ENCODE measurements at places on chromosomes 6 and 20. TPM values are rescaled to one million over a fixed set of nuclear protein-coding genes. Genes with fewer than 3 reads are reported as not detected.

DNA sequence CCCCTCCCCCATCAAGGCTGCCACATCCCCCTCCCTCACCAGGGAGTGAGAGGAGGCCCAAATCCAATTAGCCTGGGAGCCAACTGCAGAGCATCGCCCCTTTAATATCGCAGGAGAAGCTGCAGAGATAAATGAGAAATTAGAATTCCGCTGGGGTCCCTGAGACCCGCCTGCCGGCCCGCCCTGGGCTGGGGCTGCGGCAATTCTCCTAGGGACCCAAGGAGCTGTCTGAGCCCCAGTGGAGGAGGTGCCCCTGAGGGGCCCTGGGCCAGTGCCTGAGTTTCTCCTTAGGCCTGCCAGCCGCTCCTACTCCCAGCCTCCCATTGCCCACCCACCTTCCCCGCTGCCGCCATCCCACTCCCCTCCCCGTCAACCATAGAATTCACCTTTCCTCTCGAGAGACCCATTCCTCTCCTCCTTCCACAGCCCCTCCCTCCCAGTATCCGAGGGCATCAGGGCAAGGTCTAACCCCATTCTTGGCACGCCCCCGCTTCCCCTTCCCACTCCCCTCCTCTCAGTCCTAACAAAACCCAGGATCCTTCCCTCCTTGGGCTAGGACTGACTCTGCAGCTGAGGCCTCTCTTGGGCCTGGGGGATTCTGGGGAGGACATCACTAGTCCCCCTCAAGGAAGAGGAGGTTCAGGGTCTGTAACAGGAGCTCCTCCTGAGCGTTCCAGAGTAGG is 20.0 kb upstream of the CDH22 start:
- DNase-seq: peak; percentile 61

DNA sequence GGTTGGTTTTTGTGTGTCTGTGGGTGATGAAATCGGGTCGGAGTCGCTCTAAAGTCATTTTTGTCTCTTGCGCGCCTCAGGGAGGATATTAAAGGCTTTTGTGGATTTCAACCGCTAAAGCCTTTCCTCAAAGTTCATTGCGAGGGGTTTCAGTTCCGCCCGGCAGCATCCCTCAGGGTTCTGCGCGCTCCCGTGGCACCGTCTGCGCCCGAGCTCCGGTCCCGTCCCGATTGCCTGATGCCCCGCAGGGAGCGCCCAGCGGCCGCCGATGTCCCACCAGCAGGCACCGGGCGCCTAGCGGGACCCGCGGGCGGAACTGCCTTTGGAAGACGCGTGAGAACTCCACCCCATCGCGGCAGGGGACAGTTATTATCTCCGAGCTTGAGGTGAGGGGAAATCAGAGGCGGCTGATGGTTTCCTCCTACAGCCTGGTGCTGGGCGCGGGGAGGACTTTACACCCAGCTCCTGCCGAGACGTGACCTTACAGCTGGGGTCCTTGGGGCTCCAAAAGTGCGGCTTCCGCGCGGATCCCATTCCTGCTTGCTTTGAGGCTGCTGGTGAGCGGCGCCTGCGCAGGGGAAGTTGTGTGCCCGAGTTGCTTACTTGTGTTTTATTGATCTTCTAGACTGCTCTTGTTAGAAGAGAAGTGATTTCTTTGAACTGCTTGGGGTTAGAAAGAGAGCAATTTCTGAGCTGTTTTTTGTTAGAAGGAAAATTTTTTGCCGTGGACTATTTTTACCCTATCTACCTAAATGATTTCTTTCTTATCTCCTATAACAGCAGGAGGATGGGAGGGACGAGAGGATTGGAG is 27.1 kb downstream of the ULBP1 start:
- no peak for DNase-seq

- DNase-seq: no peak
Measured at GRCh38 chr20:20712004-20712473, 405 bp downstream of the RALGAPA2 start.

- no peak for DNase-seq
Measured at GRCh38 chr6:166436195-166437139, 53.7 kb upstream of the MPC1 start.

GRCh38 chr6:82882363-82883023 is 183.1 kb downstream of the UBE3D start:
- DNase-seq: peak; percentile 26

GRCh38 chr20:25222461-25223178 is 25.3 kb upstream of the PYGB start:
- no peak for DNase-seq

GRCh38 chr6:5684320-5685053 is 322.2 kb downstream of the NRN1 start:
- no peak for DNase-seq

GRCh38 chr20:10540636-10541493 is 105.8 kb downstream of the SLX4IP start:
- peak; percentile 74 for DNase-seq

- peak; percentile 85 for DNase-seq
Measured at GRCh38 chr6:4732691-4733315, 43.4 kb upstream of the CDYL start.

GRCh38 chr20:61976644-61977418 is 88.8 kb downstream of the TAF4 start:
- no peak for DNase-seq

Gene HLA-DOB
- total RNA-seq: not detected

DNA sequence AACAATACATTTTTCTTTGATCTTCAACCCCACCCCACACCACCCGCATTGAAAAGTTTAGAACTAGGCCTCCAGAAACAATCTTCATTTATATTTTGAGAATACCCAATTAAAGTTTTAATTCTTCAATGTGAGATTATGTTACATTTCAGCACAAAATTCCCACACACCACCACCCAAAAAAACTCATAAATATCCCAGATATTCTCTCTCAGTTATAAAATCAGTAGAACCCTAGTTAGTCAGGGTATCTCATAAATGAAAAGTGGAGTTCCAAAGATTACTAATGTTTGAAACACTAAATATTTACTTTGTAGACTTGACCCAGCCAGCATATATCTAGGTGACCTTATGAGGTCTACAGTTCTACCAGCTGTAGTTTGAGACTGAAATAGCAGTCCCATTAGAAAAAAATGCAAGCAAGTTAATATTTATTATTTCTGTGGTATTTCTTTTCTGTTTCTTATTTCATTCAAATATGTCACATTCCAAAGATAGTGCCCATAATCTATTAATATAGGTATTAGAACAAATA is 371.0 kb downstream of the TENT5A start:
- DNase-seq: no peak

GRCh38 chr6:110181131-110182030 is 1.2 kb downstream of the CDC40 start:
- no peak for DNase-seq

Gene MOG
- 2.9 TPM for total RNA-seq

Gene TCP11
- total RNA-seq: not detected

- DNase-seq: peak; percentile 91
Measured at GRCh38 chr6:169070506-169071176, 183.0 kb downstream of the THBS2 start.

GRCh38 chr20:20903773-20904500 is 191.5 kb upstream of the RALGAPA2 start:
- DNase-seq: no peak

- no peak for DNase-seq
Measured at GRCh38 chr20:62782149-62782892, 14.0 kb upstream of the MRGBP start.

GRCh38 chr20:64212755-64213154 is 42.8 kb upstream of the PCMTD2 start:
- DNase-seq: peak; percentile 96

DNA sequence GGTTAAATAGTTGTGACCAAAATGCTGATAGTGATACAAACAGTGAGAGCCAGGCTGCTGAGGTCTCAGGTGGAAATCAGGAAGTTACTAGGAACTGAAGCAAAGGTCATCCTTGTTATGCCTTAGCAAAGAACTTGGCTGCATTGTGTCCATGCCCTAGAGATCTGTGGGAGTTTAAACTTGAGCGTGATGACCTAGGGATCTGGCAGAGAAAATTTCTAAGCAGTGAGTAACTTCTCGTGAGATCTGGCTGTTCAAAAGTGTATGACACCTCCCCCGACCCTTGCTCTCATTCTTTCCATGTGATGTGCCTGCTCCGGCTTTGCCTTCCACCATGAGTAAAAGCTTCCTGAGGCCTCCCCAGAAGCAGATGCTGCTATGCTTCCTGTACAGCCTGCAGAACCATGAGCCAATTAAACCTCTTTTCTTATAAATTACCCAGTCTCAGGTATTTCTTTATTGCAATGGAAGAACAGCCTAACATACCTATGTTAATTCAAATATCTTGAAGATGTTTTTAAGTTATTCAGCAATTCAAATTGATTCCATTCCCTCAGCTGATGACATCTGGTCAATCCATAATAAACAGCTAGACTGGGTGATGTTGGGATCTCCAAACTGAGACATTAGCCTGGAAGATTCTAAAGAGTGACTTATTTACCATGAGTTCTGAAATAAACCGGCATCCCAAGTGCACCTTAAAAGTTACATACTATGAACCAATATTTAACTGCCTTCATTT is 33.8 kb downstream of the KIF16B start:
- no peak for DNase-seq

DNA sequence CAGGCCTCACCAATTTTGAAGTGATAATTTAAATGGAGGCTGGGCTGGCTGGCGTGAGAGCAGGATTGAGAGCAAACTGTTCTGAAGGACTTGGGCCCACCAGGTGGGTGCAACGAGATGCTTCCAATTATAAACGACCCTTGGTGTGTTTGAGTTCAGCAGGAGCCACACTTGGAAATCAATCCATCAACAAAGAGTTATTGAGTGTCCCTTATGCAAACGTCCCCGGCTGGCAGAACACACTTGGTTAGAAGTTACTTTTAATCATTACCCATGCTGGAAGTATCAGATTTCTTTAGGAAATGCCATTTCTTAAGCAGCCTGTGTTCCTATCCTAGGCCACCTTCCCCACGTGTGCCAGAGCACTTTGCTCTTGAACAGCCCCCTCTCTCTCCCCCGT is 37.8 kb upstream of the ZNF831 start:
- DNase-seq: no peak

- DNase-seq: no peak
Measured at GRCh38 chr6:26304213-26304796, 60.7 kb upstream of the BTN3A2 start.

GRCh38 chr6:39428816-39429215 is 106.3 kb upstream of the KCNK16 start:
- no peak for DNase-seq

- no peak for DNase-seq
Measured at GRCh38 chr20:44566811-44567210, 15.6 kb upstream of the PKIG start.

- DNase-seq: no peak
Measured at GRCh38 chr6:150006961-150007464, 18.3 kb downstream of the RAET1L start.

Gene IFT52
- total RNA-seq: 55.4 TPM

- DNase-seq: no peak
Measured at GRCh38 chr6:168577496-168577895, 136.5 kb downstream of the SMOC2 start.

Gene UBE2C
- total RNA-seq: 3.6 TPM

Gene PROKR2
- not detected for total RNA-seq

DNA sequence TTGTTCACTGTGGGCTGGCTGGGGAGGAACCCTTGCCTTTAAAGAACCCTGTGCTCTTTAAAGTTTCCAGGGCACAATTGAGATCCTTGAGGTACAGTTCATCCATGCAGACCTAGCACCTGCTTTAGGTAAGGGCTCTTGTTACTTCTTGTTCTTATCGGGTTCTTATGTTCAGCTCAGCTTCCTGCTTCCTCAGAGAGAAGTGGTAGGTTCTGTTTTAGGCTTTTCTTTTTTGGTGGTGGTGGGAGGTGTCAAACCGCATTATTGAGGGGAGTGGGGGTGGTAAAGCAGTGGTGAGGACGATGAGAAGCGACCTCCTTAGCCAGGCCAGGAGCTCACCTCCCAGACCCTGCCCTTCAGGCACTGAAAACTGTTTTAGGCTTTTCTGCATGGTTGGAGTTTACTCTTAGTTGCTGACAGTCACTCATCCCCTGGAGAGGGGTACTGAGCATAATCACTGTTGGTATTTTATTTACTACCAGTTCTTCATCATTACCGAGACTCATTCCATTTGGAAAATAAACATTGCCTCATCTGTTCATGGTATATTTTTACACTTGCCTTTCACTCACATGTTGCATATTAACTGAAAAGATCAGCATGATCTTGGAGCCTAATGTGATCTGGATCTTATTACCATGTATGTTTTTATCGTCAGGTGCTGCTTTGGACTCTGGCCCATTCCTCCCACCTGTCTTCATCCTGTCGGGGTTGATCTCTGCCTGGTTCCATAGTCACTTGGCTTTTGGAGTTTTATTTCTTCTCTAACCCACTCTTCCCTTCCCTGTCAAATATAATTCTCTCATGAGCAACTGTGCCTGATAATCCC is 35.4 kb downstream of the SLC16A10 start:
- no peak for DNase-seq

- no peak for DNase-seq
Measured at GRCh38 chr20:38162149-38162548, 2.9 kb downstream of the TGM2 start.

- DNase-seq: no peak
Measured at GRCh38 chr6:17601386-17601703, 1.2 kb downstream of the FAM8A1 start.

Gene PRR18
- total RNA-seq: not detected

DNA sequence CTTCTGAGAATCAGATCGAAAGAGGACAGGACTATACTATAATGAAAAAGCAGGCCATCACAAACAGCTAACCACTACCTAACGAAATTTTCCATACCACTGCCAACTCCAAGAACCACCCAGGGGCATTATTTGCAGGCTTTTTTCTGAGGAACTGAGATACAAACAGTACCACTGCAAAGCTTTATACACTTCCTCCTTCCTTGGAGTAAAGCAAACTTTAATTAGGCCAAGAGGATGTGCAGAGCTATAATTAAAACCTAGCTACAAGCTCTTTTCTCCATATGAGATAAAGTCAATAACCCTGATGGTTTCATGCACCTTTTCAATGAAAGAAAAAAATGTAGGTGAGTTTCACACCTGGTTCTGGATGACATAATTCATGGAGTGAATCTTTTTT is 68.5 kb downstream of the ELOVL5 start:
- DNase-seq: no peak
